ENCODE measurements at places on chromosomes 1 and 21. TPM values are rescaled to one million over a fixed set of nuclear protein-coding genes. Genes with fewer than 3 reads are reported as not detected.

The GBP6 gene
- total RNA-seq = not detected

DNA sequence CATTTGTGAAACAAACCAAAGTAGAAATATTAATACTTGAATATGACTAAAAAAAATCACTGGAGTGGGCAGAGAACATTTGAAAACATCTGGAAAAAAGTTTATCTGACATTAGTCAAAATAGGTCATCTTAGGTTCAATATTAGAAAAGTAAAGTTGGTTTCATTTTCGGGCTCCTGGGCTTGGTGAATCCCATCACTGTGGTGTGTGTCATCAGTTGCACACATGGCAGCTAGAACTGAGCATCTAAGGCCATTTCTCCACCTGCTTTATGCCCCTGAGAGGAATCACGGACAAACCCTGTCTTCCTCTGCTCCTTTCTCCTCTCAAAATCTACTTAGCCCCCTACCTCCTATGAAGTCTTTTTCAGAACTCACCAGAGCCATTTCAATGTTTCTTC, 5.4 kb downstream of the HSD11B1 start:
- DNase-seq = no peak

- DNase-seq = peak; percentile 60
Measured at GRCh38 chr1:216910081-216910840, 187.0 kb upstream of the ESRRG start.

The DNASE2B gene
- not detected for total RNA-seq

DNA sequence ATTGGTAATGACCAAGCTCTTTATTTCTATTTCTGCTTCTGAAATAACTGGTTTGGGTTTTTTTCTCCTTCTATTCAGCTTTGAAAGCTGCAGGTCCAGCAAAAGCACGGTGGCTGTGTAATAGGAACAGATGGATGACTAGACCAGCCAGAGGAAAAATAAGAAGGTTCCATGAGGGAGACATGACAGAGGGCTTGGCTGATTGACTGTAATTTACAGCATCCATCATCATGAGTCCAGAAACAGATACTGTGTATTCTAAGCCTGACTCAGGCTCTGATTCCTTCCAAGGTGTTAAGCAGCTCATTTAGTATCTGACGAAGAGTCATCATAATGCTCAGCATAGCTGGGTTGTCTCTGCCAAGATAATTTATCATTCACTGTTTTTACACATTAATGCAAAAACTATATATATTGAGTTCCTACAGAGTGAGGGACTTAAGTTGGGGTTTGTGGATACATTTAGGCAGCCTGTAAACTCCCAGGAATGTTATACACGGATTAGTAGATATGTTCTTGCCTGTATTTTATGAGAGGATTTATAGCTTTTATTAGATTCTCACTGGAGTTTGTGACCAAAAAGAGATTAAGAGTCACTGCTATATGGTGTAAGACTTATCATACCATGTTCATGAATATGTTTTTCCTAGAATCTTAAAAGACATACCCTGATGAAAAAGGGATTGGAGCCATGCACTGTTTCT, 72.6 kb downstream of the SGIP1 start:
- DNase-seq = no peak

DNA sequence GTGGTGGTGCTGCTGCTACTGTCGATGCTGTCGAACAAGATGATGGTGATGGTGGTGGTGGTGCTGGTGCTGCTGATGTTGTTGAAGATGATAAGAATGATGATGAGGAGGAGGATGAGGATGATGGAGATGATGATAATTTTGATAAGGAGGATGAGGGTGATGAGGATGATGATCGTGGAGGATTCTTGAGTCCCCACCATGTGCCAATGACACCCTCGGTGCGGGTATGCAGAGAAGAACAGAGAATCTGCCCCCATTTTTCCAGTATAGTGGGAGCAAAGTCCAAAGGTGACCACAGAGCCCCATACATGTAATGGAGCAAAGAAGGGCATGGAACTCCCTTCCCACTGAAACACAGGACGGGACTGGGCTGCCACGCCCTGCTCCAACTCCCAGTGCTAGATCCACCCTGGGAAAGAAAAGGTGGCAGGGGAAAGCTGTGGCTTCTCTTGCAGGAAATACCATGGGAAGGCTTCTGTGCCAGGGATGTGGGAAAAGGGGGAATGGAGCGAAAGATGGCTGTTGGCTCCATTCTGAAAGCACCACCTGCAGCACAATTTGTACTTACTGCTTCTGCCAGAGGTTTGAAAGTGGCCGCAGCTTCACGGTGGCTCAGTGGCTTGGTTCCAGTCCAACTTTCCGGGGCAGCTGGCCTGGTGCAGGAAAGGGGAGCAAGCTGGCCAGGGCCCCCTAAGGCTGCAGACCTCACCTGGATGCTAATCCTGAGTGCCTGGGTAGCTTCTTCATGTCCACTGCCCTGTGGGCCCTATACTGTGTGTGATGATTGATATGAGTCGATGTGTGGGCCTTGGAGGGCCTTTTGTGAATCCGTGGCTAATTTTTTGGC, 387.2 kb upstream of the VAMP3 start:
- no peak for DNase-seq

DNA sequence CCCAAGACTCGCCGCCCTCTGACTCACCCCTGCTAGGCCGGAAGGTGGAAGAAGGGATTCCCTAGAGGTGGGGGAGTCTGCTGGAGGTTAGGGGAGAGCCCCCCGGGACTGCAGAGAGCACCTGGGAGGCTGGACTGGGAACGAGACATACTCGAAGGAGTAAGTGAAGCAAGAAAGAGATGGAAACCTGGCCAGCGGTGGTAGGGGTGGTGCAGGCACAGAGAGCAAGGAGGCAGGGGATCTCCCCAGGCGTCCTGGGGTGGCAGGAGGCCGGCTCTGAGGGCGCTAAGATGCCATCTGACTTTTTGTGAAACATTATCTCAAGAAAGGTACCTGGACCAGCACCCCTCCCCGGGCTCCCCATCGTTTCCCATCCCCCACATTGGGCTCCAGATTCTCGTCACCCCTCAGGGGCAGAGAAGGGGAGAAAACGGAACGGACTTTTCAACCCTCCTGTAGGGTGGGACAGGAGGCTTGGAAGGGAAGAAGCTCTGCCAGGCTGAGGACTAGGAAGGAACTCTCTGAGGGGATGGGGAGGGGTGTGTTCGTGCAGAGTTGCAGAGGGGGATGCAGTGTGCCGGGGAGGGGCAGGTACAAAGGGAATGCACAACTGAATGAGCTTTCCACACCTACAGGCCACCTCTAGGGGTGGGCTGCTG, 708 bp downstream of the CHRNB2 start:
- DNase-seq = no peak

- DNase-seq = no peak
Measured at GRCh38 chr21:22374218-22374969, 1376.2 kb downstream of the NCAM2 start.

DNA sequence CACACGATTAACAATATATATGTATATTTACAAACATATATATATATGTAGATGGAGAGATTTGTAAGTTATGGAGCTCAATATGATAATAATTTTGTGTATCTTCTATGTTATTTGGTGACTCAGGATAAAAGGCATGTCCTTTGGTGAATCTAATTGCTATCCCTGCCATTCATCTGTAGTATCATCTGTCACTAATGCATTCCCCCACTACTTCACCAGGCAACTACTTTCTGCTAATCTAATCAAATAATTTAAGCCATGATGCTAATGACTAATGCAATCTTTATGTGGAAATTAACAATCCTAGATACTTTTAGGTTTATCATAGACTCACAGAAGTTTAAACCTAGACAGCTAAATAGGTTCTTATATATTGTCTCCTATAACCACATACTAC, 1074.5 kb downstream of the PLA2G4A start:
- no peak for DNase-seq

The HMCN1 gene
- 29.6 TPM for total RNA-seq

- no peak for DNase-seq
Measured at GRCh38 chr1:56406821-56407220, 172.5 kb downstream of the PLPP3 start.

- DNase-seq = no peak
Measured at GRCh38 chr1:16921391-16922185, at the start of gene CROCC. TSS of gene CROCC (plus strand) at chr1:16921931. CDS start at chr1:16922019, 88 bp downstream.

The CDCA8 gene
- total RNA-seq = 4.2 TPM

GRCh38 chr1:115544131-115544530, 97.6 kb upstream of the VANGL1 start:
- DNase-seq = peak; percentile 58

The RPL11 gene
- total RNA-seq = 804 TPM

The CAPN8 gene
- total RNA-seq = not detected

The CD84 gene
- not detected for total RNA-seq

GRCh38 chr1:34360574-34360973, 183.9 kb downstream of the C1orf94 start:
- DNase-seq = peak; percentile 1
